Thoracic aorta (tissue), 2 donors: ENCODE measurements at places on chromosomes 5 and 9. TPM values are rescaled to one million over a fixed set of nuclear protein-coding genes. Genes with fewer than 3 reads are reported as not detected.

Gene RNF183
- total RNA-seq, result not detected

Gene CLIC3
- 8.7 TPM for total RNA-seq

Gene GZMA
- total RNA-seq, result 1.6 TPM

DNA sequence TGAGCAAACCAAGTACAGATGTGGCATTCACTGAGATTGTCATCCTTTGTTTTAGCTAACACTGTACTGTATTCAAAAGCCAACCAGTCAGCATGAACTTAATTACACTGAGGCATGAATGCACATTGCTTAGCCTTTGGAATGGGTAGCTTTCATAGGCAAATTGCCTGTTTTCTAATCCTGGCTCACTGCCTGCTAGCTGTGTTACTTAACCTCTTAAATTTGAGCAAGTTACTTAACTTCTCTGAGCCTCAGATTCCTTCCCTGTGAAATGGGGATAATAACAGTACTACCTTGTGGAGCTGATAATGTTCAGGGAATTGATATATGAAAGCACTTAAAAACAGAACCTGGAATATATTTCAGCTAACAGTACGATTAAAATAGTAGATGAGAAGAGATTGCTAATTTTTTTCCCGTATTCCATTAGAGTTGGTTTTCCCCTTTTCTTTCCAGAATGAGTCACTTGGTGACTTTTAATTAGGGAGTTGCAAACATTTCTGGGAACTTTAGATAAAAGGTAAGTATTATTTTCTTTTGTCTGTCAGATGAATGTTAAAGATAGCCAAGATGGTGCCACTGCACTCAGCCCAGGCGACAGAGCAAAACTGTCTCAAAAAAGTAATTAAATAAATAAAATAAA lies 43.9 kb downstream of the ARRDC3 start:
- H3K36me3 ChIP-seq, result no peaks in the 10 kb centered on the region
- DNase-seq, result no peak
- no peak overlapping the region for H3K4me3 ChIP-seq
- no peak overlapping the region for H3K27ac ChIP-seq

DNA sequence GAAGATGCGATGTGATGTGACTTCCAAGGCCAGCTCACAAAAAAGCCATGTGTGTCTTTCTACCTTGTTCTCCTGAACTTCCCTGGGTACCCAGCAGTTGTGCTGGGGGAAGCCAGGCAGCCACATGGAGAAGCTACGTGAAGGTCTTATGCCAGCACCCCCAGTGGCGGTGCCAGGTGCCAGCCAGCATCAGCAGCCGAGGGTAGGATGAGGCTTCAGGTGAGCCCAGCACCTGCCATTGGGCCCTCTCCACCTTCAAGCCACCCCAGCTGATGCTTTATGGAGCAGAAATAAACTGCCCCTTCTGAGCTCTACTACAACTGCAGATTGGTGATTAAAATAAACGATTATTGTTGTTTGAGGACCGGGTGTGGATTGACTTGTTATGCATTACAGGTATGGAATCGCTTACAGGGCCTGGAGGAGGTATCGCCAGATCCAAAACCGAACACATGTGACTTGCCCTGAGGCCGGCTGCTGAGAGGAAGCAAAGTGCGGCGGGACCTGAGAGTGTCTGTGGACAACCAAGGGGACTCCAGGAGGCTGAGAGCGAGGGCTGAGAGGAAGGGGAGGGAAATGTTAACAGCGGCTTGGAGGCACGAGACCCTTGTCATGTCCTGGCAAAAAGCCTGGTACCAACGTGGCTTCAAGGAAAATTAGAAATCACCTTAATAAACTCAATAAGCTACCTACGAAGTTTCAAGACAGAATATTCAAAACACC lies 36.0 kb upstream of the OLFM1 start:
- no peaks in the 10 kb centered on the region for H3K36me3 ChIP-seq
- H3K4me3 ChIP-seq, result no peak overlapping the region
- H3K4me1 ChIP-seq, result no peaks in the 10 kb centered on the region
- no peak overlapping the region for H3K27ac ChIP-seq
- H3K27me3 ChIP-seq, result no peaks in the 10 kb centered on the region

DNA sequence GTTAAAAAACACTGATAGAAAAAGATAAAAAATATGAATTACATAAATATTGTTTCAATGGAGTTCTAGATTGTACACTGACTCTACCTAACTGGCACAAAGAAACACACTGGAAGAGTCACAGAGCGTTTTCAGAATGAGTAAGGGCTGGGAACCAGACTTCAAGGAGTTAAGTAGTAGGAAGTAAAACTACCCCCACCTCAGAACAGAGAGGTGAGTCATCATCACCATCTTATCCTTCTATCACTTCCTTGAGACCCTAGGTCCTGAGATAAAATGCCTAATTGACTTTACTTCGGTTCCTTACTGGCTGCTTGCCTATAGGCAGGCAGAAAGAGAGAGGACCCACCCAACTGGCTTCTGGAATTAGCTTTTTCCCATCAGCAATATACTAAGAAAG lies 79.7 kb downstream of the ELAVL2 start:
- no peaks in the 10 kb centered on the region for H3K36me3 ChIP-seq
- H3K27me3 ChIP-seq, result no peaks in the 10 kb centered on the region
- H3K4me1 ChIP-seq, result no peaks in the 10 kb centered on the region
- H3K4me3 ChIP-seq, result no peak overlapping the region
- no peak for DNase-seq

DNA sequence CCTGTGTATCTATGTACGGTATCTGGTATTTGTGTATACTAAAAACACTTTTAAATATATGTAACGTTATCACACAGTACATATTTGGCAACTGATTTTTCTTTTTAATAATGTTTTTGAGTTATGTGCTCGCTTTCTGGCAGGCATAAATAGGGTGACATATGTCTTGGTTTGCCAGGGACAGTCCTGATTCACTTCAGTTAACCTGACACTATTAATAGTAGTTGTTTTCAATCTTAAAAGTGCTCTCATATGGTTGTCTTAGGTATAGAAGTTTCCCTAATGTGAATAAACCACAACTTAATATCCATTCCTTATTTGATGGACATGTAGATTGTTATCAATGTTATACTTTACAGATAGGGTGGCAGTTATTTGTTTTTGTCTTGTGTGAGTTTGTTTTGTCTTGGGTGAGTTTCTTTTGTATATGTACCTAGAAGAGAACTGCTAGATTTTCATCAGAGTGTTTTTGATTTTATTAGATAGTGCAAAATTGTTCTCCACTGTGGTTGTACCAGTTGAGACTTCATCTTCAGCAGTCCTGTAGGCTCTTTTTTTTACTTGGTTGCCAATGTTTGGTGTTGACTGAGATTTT lies 7.9 kb downstream of the G3BP1 start:
- H3K36me3 ChIP-seq, result no peaks in the 10 kb centered on the region
- no peak overlapping the region for H3K4me3 ChIP-seq
- peaks cover 53% of the 10 kb centered on the region for H3K4me1 ChIP-seq
- no peak for DNase-seq
- H3K27ac ChIP-seq, result no peak overlapping the region

DNA sequence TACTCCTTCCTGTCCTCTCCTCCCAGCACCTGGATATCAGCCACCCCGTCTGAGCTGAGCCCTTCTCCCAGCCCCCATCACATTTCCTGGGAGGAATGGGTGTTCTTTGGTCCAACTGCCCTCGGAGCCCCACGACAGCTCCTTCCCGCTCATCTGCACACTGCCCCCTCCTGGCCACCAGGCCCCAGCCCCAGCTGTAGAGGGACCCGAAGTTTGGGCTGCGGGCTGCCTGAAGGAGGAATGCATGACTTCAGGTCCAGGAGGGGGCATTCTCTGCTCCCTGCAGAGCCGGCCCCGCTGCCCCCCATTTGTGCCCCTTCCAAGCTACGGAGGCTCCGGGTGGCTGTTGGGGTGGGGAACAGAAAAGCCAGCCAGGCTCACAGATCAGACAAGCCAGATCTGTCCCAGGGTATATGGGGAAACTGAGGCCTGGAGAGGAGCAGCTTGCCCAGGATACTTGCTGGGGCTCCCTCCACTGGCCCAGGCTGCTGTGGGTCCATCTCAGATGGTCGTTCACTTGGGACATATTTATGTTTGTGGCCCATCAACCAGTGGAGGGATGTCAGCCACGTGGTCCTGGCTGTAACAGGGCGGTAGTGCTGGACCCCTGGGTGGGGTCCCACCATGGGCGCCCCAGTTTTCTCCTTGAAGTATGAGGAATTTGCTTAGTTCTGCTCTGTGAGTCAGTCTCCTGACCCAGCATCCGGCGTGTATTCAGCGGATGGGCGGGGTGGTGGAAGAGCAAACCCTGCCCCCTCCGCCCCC lies 33.1 kb downstream of the DAB2IP start:
- no peak for DNase-seq
- H3K4me3 ChIP-seq, result no peak overlapping the region
- no peaks in the 10 kb centered on the region for H3K27me3 ChIP-seq
- H3K27ac ChIP-seq, result no peak overlapping the region
